ENCODE measurements at places on chromosomes 5 and 9.

GRCh38 chr9:19922476-19923118 is 133.8 kb upstream of the SLC24A2 start:
- no peak for DNase-seq

GRCh38 chr9:123132696-123133095 is 99.2 kb downstream of the GPR21 start:
- no peak for DNase-seq

- DNase-seq, result no peak
These were observed 59.3 kb upstream of the ADAMTS16 start for GRCh38 chr5:5080790-5081189.

DNA sequence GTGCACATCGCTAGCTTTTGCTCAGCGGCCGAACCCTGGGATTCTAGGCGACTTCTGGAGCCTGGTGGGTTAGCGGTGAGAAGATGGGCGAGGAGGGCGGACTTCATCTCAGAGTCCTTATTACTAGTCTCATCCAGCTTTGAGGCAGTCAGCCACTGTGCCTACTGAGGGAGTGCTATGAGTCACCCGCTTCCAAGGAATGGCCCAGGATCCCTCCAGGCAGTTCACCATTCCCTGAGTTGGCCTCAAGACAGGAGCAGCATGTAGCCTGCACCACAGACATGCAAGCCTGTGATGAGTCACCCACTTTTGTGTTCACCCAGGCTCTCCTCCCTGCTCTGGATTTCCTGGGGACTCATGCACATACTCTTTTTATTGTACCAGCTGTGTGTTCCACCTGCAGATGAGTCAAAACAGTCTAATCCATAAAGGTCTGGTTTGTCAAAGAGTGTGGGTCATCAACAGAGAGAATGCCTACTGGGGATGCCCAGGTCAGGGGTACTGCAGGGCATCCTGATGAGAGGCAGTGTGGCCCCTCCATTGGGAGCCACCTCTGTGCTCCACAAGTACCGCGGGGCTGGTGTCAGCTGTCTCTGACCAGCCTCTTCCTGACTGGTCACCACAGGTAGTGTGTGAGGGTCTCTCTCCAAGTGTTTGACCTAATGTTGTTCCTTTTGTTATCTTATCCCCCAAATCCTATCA is 20.2 kb downstream of the SLC22A5 start:
- DNase-seq, result no peak

DNA sequence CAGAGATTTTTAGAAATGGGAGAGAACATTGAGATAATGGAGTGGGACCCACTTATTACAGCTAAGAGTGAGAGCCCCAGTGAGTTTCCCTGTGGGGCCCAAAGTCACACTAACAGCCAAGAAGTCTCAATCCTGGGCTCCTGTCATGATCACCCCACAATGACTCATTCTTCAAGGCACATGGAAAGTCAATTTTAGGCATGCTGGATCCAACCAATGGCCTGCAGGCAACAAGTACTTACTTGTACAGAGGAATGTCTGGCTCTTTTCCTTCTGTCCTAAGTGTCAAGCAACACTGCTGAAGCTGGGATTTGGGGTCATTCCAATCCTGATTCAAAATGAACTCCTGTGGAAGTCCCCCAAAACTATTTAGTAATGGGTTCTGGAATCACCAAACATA is 123.1 kb downstream of the DROSHA start:
- DNase-seq, result no peak

- peak; percentile 4 for DNase-seq
These were observed 145.5 kb upstream of the MAP3K1 start for GRCh38 chr5:56669534-56670483.

GRCh38 chr9:3285365-3286161 is 240.2 kb downstream of the RFX3 start:
- no peak for DNase-seq

GRCh38 chr9:125260561-125260960 is 1.1 kb upstream of the GAPVD1 start:
- no peak for DNase-seq

GRCh38 chr9:3473405-3473804 is 52.4 kb downstream of the RFX3 start:
- no peak for DNase-seq

DNA sequence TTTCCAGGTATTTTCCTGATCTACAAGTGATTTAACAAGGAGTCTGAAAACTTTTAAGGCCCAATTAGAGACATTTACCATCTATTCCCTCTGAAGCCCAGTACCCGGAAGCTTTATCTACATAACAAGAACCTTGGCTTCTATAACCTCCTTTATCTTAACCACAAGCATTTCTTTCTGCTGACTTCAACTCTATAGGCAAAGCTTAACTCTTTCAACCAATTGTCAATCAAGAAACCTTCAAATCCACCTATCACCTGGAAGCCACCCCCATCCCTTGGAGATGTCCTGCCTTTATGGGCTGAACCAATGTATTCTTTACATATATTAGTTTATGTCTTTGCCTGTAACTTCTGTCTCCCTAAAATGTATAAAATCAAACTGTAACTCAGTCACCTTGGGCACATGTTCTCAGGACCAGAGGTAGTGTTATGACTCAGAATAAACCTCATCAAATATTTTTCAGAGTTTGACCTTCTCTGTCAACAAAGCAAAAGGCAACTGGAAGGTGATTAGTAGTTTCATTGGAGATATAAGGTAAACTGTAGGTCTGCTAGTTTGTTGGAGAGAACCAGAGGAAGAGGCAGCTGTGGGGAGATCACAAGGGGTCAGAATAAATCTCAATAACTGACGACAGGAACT is 13.0 kb upstream of the RIMOC1 start:
- DNase-seq, result no peak

- DNase-seq, result no peak
These were observed 3.4 kb upstream of the RHOBTB3 start for GRCh38 chr5:95727764-95728191.

GRCh38 chr5:148374690-148375360 is 8.9 kb upstream of the FBXO38 start:
- no peak for DNase-seq

DNA sequence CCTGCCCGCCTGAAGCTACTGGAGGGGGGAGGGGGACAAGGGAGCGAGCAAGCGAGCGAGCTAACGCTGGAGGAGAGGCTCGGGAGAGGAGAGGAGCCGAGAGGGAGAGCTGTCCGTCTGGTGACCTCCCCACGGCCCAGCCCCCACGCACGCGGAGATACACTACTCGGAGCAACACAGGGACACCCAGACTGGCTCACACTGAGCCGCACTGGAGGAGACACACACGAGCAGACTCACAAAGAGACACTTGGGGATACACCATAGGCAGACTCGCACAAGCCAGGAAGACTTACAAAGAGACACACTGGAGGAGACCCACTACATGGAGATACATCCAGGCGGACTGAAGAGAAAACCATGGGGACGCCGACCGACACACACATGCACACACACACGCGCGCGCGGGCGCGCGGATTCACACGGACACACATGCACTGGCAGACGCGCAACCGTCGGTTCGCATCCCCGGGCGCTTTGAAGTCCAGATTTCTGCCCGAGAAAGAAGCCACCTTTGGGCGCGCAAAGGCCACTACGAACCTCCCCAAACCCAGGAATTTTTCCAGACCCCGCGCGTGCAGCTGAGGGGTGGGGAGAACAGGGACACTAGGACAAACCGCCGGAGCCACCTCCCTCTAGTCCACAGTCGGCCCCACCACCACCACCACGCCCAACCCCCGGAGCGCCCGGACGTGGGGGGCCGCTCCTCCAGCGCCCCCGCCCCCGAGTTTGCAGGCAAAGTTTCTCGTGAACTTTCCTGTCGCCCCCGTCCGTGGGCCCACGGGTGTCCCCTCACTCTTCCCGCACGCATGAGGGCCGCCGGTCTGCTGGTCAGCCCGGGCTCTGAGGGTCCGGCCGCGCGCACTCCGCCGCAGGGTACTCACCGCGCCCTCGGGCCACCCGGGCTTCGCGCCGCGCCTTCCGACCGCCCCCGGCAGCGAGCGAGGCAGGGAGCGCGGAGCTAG is 571 bp downstream of the CNTFR start:
- DNase-seq, result no peak

DNA sequence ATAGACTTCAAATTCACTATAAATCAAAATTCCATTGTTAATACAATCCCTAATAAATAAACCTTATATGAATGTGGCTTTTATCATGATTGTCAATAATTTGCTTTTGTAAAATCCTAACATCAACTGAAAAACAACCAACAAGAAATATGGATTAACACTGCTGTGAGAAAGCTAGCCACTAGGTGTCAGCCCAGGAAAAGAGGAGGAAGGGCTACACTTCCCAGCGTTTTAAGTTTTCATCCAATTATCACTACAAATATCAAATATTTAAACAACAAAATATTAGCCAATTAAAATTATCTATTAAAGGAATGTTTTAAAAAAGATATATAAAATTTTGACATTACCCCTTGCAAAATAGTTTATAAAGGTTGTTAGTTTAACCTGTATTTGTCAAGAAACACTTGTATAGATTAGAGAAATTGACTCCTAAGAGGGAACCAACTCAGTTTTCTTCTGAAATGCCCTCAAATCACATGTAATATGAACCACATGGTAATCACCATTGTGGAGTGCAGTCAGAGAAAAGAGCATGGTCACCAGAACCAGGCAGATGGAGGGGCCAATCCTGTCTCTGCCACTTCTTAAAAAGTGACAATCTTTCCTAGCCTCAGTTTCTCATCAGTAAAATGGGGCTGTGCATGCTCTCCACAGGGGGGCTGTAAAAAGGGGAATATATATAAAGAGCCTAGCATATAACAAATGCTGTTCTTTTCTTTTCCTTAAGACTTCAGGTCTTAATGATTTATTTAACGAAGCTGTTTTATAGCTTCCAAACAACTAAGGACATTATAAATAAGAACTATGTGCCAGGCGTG is 188.2 kb downstream of the CRB2 start:
- no peak for DNase-seq

- no peak for DNase-seq
These were observed 93.8 kb downstream of the ZNF354C start for GRCh38 chr5:179153921-179154345.

DNA sequence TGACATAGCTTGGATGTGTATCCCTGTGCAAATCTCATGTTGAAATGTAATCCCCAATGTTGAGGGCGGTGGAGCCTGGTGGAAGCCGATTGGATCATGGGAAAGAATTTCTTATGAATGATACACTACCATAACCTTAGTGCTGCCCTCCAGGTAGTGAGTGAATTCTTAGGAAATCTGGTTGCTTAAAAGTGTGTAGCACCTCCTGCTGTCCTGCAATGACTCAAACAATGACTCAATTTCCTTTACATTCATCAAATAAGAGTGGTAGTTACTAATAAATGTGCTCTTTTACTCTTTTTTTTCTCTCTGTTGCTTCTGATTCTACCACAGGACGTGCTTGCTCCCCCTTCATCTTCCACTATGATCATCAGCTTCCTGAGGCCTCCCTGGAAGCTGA is 1696.0 kb upstream of the CDH9 start:
- DNase-seq, result no peak

- no peak for DNase-seq
These were observed 378.6 kb downstream of the NNT start for GRCh38 chr5:43981556-43981955.

GRCh38 chr9:79043916-79044315 is 527.8 kb upstream of the TLE4 start:
- no peak for DNase-seq

GRCh38 chr5:11346336-11346735 is 557.9 kb downstream of the CTNND2 start:
- DNase-seq, result no peak

- no peak for DNase-seq
These were observed 35.2 kb downstream of the FAT2 start for GRCh38 chr5:151555760-151556576.

DNA sequence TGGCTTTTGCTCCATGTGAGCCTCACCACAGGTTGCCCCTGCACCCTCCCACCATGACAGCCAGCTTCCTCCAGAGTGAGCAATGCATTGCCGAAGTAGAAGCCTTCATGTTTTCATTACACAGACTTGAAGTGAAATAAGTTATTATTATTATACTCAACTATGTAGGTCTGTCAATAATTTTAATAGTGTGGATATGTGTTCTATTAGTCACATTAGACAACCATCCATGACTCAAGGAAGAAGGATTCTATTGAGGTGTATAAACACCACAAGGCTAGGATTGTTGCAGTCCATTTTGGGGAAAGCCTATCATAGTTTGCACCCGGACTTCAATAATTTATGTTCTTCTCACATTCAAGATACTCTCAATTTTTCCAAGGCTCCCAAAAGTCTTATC is 369.5 kb downstream of the TAF11L14 start:
- no peak for DNase-seq

GRCh38 chr9:5178126-5178805 is 7.2 kb downstream of the INSL6 start:
- DNase-seq, result no peak

- no peak for DNase-seq
These were observed 29.0 kb downstream of the HK3 start for GRCh38 chr5:176870110-176870591.

DNA sequence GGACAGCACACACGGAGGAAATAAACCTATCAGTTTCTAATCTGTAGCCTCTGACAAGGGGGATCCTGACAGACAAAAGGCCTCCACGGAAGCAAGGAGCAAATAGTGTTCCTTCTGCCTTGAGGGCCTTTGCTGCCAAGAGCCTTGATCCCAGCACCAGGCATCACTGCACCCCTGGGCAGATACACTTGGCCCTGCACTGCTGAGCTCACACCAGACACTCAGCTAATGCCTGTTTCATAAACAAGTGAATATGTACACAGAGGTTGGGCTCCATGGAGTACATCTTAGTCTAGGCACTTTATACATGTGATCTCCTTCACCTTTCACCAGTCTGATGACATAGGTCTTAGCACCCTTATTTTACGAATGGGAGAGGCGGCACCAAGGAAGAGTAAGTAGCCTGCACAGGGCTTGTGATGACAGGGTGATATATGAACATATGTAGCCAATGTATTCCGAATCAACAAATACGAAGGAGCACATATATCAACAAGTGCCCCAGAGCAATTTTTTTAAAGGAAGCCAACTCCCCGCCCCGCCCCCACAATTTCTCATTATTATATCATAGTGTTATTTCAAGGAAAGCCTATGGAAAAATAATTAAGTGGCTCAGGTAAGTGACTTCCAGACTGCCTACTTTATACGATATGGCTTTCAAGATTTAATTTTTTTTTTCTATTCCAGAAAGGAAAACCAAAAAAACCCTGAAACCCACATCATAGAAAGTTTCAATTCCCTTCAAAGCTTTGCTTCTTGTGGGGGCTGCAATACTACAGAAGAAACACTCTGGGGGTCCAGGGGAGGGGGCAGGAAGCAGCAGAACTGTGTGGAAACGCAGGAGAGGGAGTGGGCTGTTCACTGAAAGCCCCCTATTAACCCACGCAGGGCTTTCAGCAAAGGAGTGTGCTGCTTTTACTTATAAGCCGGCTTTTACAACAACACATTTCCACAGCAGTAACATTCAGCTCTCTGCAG is 32.0 kb downstream of the CDC14B start:
- DNase-seq, result no peak

DNA sequence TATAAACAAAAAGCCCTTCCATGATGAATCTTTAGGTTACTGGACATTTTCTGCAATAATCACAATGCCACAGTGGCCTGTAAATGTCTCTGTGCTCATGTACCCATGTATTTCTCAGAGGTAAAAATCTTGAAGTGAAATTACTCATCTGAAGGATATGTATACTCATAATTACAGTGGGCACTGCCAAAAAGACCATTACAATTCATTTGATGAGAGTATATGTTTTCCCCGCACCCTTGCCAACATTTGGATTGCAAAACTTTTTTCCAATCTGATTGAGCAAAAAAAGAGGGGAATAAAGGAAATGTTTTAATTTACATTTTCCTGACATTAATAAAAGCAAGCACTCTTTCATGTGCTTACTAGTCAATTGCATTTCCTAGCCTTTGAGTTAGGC is 110.5 kb downstream of the EPB41L4A start:
- DNase-seq, result no peak

- no peak for DNase-seq
These were observed 32.3 kb upstream of the NPM1 start for GRCh38 chr5:171355302-171355724.

Data from stimulated activated CD8-positive, alpha-beta memory T cell treated with anti-CD3 and anti-CD28 coated beads, Interleukin-4, amount 100 ng/mL, for 4 hours (primary cell).